Progenitor cell of endocrine pancreas (in vitro differentiated cells): ENCODE measurements at places on chromosomes 16 and 17. TPM values are rescaled to one million over a fixed set of nuclear protein-coding genes. Genes with fewer than 3 reads are reported as not detected.

DNA sequence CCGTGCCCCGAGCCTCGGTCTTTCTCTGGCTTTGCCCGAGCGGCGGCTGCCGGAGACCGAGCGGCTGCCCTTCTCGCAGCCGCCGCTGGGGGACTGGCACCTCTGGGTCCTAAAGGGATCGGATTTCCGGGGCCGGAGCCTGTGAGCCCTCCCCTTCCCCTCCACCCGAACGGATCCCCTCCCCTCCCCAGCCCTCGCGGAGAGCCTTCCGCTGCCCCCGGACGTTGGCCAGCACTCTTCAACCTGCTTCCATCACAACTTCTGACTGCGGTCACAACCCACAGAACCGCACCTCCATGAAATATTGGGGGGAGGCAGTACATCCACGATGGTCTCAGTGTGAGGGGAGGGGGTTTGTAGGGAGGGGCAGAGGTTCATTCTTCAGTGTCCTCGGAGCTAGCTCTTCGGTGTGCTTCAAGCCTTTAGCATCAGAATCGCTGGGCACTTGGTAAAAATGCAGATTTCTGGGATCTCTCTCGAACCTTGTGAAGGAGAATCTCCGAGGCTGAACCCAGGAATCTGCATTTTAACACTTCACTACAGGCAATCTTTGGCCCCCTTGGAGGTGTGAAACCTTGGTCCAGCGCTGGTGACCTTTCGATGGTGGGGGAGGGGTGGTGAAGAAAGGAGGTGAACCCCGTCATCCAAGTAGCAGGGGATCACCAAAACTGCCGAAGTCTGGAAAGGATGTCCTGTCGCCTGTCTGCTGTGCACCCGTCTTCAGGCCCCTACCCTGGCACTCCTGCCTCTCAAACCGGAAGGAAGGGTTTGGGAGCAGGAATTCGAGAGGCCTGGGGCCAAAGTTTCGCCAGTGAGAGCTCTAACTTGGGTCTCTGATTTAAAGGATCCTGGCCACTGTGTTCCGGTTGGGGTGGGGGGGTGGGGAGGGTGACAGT lies 812 bp upstream of the PPP1R9B start:
- peak overlapping the region; percentile 33 for H3K27ac ChIP-seq
- DNase-seq = peak; percentile 81
- H3K27me3 ChIP-seq = no peaks in the 10 kb centered on the region
- no peaks in the 10 kb centered on the region for H3K36me3 ChIP-seq
- peak overlapping the region; percentile 74 for H3K4me3 ChIP-seq
- H3K4me1 ChIP-seq = peaks cover 17% of the 10 kb centered on the region

GRCh38 chr17:81543339-81543675 lies 8.8 kb downstream of the FAAP100 start:
- no peaks in the 10 kb centered on the region for H3K27me3 ChIP-seq
- no peak for DNase-seq
- no peaks in the 10 kb centered on the region for H3K4me1 ChIP-seq
- H3K4me3 ChIP-seq = no peak overlapping the region
- no peak overlapping the region for H3K27ac ChIP-seq

DNA sequence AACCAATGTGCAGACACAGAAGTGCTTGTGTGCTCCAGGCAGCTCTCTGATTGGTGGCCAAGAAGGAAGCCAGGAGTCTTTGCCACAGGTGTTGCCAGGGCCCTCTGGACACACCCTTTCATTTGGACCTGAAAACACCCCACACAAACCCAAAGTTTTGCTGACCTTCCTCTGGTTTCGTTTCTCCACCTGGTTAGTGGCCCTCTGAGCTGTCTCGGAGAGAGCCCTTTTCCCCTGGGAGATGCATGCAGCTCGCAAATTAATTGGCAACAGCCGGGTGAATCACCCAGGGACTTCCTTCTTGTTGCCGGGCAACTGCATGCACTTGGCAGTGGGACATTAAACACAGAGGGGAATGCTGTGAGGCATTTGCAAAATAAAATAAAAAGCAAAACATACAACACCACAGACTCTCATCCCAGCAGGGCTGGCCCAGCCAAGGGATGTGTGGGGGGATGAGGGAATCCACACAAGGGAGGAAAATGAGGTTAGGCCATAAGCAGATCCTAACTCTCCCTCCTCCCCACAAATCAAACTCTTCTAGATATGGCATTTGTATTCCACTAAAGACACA lies 286.6 kb downstream of the SOX9 start:
- peak overlapping the region; percentile 39 for H3K27ac ChIP-seq
- H3K4me1 ChIP-seq = peaks cover 22% of the 10 kb centered on the region
- H3K27me3 ChIP-seq = peaks cover 3% of the 10 kb centered on the region

The ANKRD40CL gene
- not detected in 2 replicates for total RNA-seq

- peaks cover 12% of the 10 kb centered on the region for H3K27me3 ChIP-seq
- peaks cover 4% of the 10 kb centered on the region for H3K36me3 ChIP-seq
- DNase-seq = peak; percentile 52
- no peak overlapping the region for H3K27ac ChIP-seq
Measured at GRCh38 chr16:87076950-87077749, 240.0 kb downstream of the C16orf95 start.

DNA sequence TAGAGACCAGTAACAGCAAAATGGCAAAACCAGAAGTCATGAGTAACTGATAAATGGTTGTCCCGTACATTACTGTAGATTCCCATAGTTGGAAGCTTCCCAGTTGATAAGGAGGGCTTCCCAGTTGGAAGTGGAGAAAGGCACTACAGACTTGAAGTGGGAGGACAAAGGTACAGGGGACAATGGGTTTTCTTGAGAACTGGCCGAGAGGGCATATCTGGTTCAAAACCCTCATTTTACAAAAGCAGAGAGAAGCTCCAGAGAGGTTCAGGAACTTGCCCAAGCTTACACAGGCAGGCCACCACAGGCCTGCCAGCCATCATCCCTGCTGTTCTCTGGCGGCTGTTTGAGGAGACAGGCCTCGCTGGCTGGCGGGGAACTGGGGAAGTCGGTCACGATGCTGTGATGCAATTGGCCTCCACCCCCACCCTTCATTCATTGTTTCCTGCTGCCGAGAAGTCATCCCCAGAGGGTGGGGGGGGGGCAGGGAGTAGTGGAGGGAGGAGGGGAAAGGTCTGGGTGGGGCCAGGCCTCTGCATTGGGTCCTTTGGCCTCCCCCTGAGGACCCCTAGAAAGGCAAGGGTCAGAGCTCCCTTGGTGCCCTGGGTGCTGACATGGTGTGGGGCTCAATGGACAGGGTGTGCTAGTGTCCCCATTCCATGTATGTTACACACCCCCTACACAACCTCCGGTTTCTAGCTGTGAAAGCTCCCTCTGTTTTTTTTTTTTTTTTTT lies 3.0 kb downstream of the UBALD2 start:
- peak overlapping the region; percentile 73 for H3K27ac ChIP-seq
- H3K4me1 ChIP-seq = peaks cover 24% of the 10 kb centered on the region
- no peaks in the 10 kb centered on the region for H3K27me3 ChIP-seq
- DNase-seq = no peak
- H3K4me3 ChIP-seq = peak overlapping the region; percentile 50
- H3K36me3 ChIP-seq = peaks cover 4% of the 10 kb centered on the region

GRCh38 chr17:82082456-82082855 lies 15.6 kb downstream of the FASN start:
- H3K4me3 ChIP-seq = no peak overlapping the region
- no peaks in the 10 kb centered on the region for H3K27me3 ChIP-seq
- DNase-seq = no peak
- no peak overlapping the region for H3K27ac ChIP-seq

The LRRC75A gene
- total RNA-seq = 8.5 and 9.7 TPM in 2 replicates

DNA sequence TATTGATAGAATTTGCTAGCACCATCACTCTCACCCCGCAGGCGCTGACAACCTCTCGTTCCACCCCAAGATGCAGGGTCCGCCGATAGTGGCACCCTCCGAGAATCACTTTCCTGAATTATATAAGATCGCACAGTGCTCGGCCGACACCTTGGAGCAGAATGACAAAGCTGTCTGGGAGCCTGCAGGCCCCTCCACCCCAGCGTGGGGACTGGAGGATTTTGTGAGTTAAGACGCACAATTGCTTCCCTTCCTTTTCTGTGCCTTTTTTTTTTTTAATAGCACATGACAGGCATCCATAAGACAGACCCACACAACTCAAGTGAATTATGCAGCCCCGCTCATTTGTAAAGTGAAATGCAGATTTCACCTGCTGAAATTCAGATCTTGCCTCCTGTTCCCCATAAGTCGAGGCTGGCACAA lies 155.3 kb downstream of the C16orf78 start:
- H3K27ac ChIP-seq = no peak overlapping the region
- no peak overlapping the region for H3K4me3 ChIP-seq
- no peak for DNase-seq
- no peaks in the 10 kb centered on the region for H3K27me3 ChIP-seq
- peaks cover 21% of the 10 kb centered on the region for H3K4me1 ChIP-seq

The CAVIN1 gene
- 1.1 and 1.8 TPM in 2 replicates for total RNA-seq

- H3K4me1 ChIP-seq = no peaks in the 10 kb centered on the region
- H3K4me3 ChIP-seq = no peak overlapping the region
- peaks cover 56% of the 10 kb centered on the region for H3K27me3 ChIP-seq
- H3K36me3 ChIP-seq = no peaks in the 10 kb centered on the region
- no peak overlapping the region for H3K27ac ChIP-seq
Measured at GRCh38 chr17:34542700-34543336, 36.6 kb upstream of the TMEM132E start.

DNA sequence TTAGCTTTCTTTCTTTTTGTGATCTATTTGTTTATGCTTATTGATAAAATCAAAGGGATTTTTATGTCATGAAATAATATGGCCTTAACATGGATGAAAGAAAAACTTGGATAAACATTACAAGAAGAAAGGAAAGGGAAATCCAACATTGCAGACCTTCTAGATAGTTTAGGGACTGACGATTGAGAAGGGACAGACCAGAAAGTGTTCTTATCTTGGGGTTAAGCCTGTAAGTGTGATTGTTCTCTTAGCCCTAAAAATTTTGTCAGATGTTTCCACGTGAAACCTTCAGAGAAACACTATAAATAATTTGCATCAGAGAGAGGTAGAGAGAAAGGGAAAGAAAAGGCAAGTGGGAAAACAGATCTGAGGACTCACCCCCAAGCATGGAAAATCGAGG lies 157.2 kb upstream of the AXIN2 start:
- no peak for DNase-seq
- H3K27me3 ChIP-seq = no peaks in the 10 kb centered on the region

- H3K36me3 ChIP-seq = no peaks in the 10 kb centered on the region
- H3K4me3 ChIP-seq = peak overlapping the region; percentile 85
- H3K27me3 ChIP-seq = no peaks in the 10 kb centered on the region
- peaks cover 23% of the 10 kb centered on the region for H3K4me1 ChIP-seq
- H3K27ac ChIP-seq = peak overlapping the region; percentile 74
- peak; percentile 46 for DNase-seq
Measured at GRCh38 chr17:19003543-19004420, 782 bp downstream of the FAM83G start.

- no peak overlapping the region for H3K27ac ChIP-seq
- no peak overlapping the region for H3K4me3 ChIP-seq
- H3K36me3 ChIP-seq = no peaks in the 10 kb centered on the region
- no peak for DNase-seq
- H3K4me1 ChIP-seq = no peaks in the 10 kb centered on the region
- peaks cover 2% of the 10 kb centered on the region for H3K27me3 ChIP-seq
Measured at GRCh38 chr16:80671281-80671849, 130.6 kb downstream of the DYNLRB2 start.

The UNC45B gene
- total RNA-seq = not detected in 2 replicates

DNA sequence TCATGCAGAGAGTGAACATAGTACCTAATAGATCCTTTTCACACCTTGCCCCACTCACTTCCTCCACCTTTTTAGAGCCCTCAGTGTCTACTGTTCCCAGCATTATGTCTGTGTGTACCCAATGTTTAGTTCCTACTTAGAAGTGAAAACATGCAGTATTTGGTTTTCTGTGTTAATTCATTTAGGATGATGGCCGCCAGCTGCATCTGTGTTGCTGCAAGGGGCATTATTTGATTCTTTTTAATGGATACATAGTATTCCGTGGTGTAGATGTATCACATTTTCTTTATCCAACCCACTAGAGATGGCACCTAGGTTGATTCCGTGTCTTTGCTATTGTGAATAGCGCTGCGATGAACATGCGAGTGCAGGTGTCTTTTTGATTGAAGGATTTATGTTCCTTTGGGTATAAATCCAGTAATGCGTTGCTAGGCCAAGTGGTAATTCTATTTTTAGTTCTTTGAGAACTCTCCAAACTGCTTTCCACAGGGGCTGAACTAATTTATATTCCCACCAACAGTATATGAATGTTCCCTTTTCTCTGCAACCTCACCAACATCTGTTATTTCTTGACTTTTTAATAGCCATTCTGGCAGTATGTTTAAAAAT lies 47.1 kb downstream of the HLF start:
- H3K27me3 ChIP-seq = peaks cover 39% of the 10 kb centered on the region
- H3K36me3 ChIP-seq = peaks cover 1% of the 10 kb centered on the region
- DNase-seq = no peak
- H3K4me1 ChIP-seq = peaks cover 4% of the 10 kb centered on the region

The ADORA2B gene
- 0.48 and 0.67 TPM in 2 replicates for total RNA-seq

The IL4R gene
- 23.4 and 23.6 TPM in 2 replicates for total RNA-seq

The CAPN15 gene
- total RNA-seq = 53.9 and 57.4 TPM in 2 replicates

The PPY gene
- total RNA-seq = 0.78 TPM in 1 of 2 replicates, not detected in the other

DNA sequence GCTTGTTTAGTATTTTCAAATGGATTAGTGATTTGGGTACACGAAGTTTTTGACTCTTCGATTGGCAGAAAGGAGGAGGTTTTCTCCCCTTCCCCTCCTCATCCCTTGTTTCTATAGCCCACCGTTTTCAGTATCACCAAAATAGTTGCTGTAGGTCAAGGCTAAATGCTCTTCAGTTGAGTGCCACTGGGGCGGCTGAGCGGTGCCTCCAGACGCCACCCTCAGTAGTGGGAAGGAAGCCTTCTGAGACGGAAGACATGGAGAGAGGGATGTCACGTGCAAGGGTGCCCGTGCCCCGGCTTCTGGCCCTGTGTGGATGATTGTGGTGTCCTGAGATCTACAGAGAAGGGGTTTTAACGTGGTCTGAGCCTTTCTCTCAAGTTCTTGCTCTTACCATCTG lies 39.7 kb upstream of the CRISPLD2 start:
- H3K4me3 ChIP-seq = no peak overlapping the region
- no peaks in the 10 kb centered on the region for H3K4me1 ChIP-seq
- H3K27me3 ChIP-seq = no peaks in the 10 kb centered on the region

The GAS7 gene
- 3.4 and 3.8 TPM in 2 replicates for total RNA-seq

DNA sequence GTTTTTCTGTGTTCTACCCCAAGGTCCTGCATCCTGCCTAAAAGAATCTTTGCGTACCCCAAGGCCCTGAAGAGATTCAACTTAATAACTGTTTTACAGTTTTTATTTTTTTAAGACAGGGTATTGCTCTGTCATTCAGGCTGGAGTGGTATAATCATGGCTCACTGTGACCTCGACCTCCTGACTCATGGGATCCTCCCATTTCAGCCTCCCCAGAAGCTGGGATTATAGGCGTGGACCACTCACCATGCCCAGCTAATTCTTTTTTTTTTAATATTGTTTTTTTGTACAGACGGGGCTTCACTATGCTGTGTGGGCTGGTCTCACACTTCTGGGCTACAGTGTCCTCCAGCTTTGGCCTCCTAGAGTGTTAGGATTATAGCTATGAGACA lies 9.3 kb upstream of the FAAP100 start:
- no peaks in the 10 kb centered on the region for H3K4me1 ChIP-seq
- H3K4me3 ChIP-seq = no peak overlapping the region
- H3K27me3 ChIP-seq = no peaks in the 10 kb centered on the region
- peaks cover 17% of the 10 kb centered on the region for H3K36me3 ChIP-seq
- no peak for DNase-seq
- H3K27ac ChIP-seq = no peak overlapping the region

- H3K4me1 ChIP-seq = peaks cover 6% of the 10 kb centered on the region
- no peak overlapping the region for H3K27ac ChIP-seq
- no peak for DNase-seq
- no peak overlapping the region for H3K4me3 ChIP-seq
- peaks cover 22% of the 10 kb centered on the region for H3K27me3 ChIP-seq
- no peaks in the 10 kb centered on the region for H3K36me3 ChIP-seq
Measured at GRCh38 chr17:6677158-6677831, 25.7 kb downstream of the C17orf100 start.
